ENCODE measurements at places on chromosomes 5 and 9.

GRCh38 chr9:97528529-97529230, 27.2 kb downstream of the TMOD1 start:
- DNase-seq: no peak

DNA sequence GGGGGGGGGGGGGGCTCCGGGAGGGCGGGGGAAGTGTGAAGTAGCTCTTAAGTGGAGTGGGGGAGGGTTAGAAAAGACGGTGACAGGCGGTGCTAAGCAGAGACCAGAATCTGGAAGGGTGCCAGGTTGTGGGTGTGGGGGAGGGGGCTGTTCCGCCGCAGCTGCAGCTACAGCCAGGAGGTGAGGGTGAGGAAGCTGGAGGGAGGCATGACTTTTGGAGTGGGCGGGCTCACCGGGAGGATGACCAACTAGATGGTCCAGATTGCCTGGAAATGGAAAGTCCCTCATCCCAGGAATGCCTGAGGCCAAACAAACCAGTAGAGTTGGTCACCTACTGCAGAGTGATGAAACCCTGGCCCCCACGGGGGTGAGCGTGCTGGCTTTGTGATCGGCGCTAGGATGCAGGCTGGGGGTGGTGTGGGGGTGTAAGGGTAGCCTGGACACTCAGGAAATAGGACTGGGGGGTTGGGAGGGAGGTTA, 158.1 kb upstream of the SHB start:
- peak; percentile 42 for DNase-seq

DNA sequence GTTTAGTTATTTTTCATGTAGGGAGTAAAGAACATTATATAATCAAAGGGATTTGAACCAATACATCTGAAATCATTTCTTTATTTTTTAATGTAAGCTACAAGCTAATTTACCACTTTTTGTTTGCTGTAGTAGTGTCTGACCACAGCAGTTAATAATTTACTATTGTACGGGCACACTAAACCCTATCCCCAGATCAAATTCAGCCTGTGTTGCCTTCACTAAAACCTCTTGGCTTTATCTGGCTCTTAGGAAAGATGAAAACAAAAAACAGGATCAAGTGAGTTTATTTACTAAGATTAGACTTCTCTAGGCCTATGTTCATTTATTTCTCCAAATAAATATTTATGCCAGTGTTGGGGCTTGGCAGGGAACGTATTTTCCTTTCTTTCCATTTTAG, 384.1 kb downstream of the EBF1 start:
- no peak for DNase-seq

- DNase-seq: no peak
Observed at GRCh38 chr5:51383131-51384121, at the start of gene ISL1. Gene ISL1, plus strand, starts transcription at chr5:51383448. Its CDS starts 224 bp downstream, at chr5:51383672.

DNA sequence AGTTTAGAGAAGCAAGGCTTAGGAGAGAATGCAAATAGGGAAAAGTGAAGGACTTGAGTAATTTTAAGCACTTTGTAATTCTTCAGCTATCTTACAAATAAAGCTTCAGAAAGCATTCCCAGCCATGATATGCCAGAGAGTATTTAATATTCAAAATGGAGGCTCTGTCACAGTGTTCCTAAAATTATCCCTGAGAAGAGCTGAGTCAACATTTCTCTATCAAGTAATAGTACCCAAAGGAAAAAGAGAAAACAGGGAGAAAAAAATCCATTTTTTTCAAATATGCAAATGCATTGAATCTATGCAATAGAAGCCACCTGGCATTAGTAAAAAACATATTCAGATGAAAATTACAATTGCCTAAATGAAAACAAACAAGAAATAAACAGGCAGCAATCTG, 392.6 kb upstream of the FAM174A start:
- no peak for DNase-seq

DNA sequence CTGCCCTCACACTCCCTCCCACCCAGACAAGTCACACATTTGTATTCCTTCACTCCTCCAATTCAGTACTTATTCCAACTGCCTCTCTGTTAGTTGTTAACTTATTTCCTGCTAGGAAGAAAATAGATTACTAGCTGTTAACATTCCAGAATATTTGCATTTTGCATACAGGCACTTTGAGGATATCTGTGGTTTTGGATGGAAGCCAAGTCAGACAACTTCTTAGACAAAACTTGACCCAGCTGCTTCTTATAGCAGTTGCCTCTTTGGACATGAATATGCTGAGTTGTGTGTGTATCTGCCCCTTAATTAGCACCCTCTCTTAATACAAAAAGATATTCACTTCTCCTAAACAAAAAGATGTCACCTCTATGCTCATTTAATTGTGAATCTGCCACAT, 1280.6 kb upstream of the ACO1 start:
- DNase-seq: no peak

GRCh38 chr9:132670457-132671391, at the start of gene GTF3C4:
Gene GTF3C4, plus strand, starts transcription at chr9:132670464. Its CDS starts 135 bp downstream, at chr9:132670599.
- DNase-seq: peak; percentile 21

- DNase-seq: no peak
Observed at GRCh38 chr5:127176769-127177168, 103.5 kb upstream of the C5orf63 start.

DNA sequence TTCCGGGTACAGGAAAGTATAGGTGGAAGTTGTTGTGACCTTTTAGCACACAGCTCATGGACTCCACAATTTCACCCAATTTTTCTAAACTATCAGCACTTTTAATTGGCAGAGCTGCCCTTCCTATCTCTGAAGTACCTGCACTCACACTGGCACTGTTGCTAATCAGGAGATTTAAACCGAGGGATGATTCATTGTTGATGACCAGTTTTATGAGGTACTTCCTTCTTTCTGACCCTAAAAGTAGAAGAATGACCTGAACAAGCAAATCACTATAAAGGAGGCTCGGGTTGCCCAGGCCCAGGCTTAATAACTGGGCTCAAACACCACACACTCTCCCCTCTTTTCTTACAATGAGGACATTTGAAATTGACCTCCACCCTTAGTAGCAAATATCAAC, 105.9 kb downstream of the KCNN2 start:
- no peak for DNase-seq

DNA sequence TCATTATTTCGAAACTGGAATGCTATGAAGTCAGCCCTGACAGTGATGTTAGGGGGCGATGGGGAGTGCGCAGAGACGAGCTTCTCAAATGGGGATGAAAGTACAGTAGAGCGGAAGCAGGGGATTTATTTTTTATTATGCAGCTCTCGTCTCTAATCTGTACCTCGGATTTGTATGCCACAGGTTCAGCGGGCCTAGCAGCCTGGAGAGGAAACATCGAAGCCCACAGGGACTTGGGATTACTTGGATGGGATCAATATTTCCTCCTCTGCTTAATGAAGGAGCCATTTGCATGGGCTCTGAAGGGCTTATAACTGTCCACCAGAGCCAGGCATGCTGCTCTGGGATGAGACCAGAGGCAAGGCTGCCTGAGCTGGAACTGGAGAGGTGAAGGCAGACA, 133.5 kb upstream of the RAPGEF1 start:
- no peak for DNase-seq

- no peak for DNase-seq
Observed at GRCh38 chr5:81838307-81838906, 87.5 kb upstream of the SSBP2 start.

DNA sequence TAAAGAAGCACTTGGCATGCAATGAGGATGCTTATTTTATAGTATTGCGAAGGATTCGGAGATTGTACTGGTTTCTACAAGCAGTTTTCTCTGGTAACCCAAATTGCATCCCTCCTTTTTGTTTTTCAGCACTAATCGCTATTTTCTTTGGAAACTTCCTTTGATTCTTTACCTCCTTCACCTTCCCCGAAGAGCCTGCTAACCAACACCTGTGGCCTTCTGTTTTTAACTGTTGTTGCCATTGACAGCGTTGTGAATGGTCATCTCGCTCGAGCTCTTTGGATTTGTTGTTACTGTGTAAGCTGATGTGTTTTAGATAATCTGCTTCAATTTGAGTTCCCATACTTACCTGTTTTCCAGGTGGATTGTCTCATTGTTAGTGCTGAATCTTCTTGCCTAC, 1.1 kb downstream of the CNOT6 start:
- DNase-seq: no peak

DNA sequence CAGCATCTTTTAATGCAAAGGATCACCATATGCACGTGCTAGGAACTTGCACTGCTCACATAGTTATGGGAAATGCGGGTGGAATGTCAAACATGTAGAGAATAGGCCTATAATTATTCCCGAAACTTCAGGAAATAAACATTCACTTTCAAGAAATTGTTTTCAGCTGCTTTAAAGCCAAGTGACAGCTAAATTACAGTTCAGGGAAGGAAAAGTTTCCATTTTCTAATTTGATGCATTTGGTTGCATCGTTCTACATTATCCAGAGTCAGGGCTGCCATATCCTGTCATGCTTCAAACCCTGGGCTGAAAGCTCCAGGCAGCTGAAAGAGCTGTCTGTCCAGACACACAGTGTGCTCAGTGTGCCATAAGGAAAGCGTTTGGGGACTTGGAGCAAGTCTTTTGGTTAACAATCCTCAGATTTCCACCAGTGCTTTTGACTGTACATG, 518.1 kb downstream of the CSNK1G3 start:
- DNase-seq: no peak

DNA sequence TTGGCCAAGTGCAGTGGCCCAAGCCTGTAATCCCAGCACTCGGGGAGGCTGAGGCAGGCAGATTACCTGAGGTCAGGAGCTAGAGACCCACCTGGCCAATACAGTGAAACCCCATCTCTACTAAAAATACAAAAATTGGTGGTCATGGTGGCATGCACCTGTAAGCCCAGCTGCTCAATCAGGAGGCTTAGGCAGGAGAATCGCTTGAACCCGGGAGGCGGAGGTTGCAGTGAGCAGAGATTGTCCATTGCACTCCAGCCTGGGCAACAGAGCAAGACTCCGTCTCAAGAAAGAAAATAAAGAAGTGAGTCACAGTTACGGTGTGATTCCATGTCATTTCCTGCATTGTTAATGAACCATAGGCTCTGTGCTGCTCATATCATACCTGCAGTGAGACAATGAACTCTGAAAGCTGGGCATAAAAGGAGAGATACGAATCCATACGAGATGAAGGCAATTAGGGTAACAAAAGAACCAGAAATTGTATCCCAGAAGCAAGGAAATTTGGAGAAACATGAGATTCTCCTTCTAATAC, 44.6 kb downstream of the TIMD4 start:
- DNase-seq: no peak

DNA sequence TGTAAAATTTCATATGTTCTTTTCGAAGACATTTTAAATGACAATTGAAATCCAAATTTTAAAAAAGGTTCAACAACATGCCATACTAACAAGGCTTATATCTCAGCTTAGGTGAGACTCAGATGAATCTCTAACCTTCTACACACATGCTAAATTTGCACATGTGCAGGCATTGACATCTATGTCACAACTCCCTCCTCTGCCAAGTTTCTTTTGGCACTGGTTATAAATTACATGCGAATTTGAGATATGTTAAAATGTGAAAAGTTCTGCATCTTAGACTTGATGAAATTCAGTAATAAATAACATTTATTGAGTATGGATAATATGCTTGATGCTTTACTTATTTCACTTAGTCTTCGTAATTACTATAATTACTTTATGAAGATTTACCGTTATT, 234.3 kb downstream of the TLE4 start:
- DNase-seq: no peak

- no peak for DNase-seq
Observed at GRCh38 chr9:135075234-135076142, 12.0 kb upstream of the OLFM1 start.

All from stimulated activated CD8-positive, alpha-beta memory T cell treated with anti-CD3 and anti-CD28 coated beads, Interleukin-15, amount 100 ng/mL, for 48 hours (primary cell).